LHCN-M2 (cell line): ENCODE measurements at places on chromosomes 7 and 10.

GRCh38 chr7:18693406-18693805 lies 197.9 kb downstream of the HDAC9 start:
- peak; percentile 93 for DNase-seq

DNA sequence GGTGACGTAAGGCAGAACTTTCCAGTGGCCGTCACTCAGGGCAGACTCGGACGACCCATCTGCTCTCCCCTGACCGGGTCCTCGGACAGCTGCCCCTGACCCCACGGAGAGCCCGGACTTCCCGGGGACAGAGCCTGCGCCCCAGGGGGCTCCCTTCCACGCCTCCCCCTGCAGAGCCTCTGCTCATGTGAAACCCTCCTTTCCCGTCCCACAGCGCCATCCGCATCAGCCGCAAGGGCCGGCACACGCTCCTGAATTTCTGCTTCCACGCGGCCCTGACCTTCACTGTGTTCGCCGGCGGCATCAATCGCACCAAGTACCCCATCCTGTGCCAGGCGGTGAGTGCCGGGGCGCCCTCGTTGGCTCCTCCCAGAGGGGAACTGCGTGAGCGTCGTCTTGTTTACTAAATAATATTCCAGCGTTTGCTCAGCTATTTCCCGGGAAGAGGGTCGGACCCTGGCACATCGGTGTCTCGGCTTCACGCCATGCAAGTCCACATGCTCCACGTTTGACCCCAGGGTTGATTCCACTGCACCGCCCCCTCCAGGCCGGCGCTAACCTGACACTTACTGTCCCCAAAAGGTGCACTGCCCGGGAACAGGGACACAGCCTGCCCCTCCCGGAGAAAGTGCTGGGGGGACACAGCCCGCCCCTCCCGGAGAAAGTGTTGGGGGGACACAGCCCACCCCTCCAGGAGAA lies 10.9 kb downstream of the ADGRA1 start:
- no peak for DNase-seq

GRCh38 chr7:112157072-112157471 lies 49.1 kb downstream of the DOCK4 start:
- DNase-seq: peak; percentile 98

DNA sequence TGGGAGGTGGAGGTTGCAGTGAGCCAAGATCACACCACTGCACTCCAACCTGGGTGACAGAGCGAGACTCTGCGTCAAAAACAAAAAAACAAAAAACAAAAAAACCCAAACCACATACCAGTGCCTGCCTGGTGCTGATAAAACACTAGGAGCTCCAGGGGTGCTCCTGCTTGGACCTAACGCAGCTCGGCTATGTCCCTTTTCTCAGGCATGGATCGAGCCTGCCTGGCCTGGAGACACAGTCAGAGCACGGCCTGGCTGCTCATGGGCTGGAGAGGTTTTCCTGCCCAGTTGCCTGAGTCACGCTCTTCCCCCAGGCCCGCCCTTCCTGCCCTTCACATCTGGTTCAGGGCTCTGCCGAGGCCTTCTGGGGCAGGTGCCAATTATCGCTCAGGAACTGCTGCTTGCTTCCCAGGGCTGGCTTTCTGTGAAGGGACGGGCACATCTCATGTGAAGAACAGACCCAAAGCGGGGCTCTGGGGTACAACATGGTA lies 12.6 kb upstream of the NPFFR1 start:
- peak; percentile 82 for DNase-seq

DNA sequence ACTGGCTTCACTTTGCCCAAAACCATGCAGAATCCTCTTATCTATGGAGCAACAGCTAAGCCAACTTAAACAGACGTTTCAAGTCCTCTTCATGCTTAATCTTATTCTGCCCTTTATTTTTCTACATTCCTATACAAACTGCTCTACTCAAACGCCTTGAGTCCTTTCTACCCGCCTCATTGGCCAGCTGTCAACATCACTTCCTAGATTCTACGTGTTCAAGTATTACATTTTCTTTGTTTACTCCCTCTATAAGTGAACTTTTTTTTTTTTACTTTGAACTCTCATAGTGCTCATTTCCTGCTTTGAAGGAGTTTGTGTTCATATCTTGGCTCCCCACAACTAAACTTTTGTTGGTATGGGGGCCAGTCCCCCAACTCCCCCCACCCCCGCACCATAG lies 28.9 kb upstream of the SLC26A5 start:
- no peak for DNase-seq
